ENCODE measurements at places on chromosomes 16 and 17.

- DNase-seq: peak; percentile 8
Observed at GRCh38 chr17:13671771-13672170, 70.0 kb upstream of the HS3ST3A1 start.

GRCh38 chr17:38325221-38325851 is 18.4 kb downstream of the GPR179 start:
- no peak for DNase-seq

GRCh38 chr16:77929004-77929403 is 93.3 kb upstream of the CLEC3A start:
- no peak for DNase-seq

DNA sequence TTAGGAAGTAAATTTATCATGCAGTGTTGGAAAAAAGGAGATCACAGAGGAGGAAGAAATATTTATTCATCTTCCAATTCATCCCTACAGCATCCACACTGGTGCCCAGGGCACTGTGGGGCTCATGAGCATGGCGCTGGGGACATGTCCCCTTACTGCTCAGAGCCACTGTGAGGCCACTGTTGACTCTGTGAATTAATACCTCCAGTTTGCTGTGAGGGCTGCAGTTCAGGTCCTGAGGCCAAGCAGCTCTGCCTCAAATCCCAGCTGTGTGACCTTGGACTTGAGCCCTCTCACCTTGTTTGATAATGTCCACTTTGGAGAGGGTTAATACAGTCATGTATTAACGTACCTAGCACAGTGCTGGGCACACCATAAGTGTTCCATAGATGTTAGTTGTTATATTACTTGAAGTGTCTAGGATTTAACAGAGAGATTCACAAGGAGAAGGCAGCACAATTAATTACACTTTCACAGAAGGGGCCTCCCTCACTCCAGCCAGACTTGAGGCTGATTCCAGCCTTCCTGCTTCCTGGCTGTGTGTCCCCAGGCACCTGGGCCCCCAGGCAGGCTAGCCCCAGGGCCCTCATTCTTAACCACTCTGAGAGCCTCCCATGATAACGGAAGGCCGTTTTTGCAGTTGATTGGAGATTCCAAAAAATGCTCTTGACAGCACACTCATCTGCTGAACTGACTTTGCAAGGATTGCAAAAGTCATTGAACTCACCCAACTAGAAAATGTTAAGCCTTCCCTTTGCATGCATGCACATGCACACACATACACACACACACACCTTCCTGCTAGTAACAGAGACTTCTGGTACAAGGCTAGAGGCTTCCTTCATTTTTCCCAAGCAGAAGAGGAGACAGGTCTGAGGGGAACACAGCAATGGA is 29.4 kb downstream of the KATNIP start:
- no peak for DNase-seq

DNA sequence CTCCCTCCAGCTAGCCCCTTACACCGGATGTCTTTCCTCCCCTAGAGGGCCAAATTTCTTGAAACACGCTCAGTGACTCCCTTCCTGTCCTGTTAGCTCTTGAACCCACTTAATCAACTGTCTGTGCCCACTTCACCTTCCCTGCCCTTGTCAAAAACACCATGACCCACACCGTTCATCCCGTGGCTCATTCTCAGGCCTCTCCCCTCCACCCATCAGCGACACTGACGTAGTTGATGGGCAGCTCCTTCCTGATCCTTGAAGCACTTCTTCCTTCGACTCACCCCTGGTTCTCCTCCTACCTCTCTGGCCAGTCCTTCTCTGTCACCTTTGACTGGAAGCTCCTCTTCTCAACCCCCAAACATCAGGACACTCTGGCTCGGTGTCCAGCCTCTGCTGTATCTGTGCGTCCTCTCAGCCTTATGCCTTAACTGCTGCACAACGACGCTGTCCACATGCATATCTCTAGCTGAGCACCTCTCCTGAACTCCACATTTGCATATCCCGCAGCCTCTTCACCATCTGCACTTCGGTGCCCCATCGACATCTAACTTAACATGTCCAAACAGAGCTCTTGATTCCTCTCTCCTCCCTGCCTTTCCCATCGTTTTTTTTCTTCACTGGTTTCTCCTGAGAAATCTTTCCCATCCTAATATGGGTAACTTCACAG is 39.3 kb upstream of the CCDC182 start:
- no peak for DNase-seq

GRCh38 chr17:76467366-76467765 is at the start of gene AANAT:
Gene AANAT (plus strand): TSS chr17:76467603. CDS start chr17:76468747, 1,144 bp downstream.
- no peak for DNase-seq
